ENCODE measurements at places on chromosomes 2 and 18.
A peak's percentile ranks its signal among the peaks of the same experiment; 100 is the strongest.

- peak; percentile 83 for DNase-seq
Observed at GRCh38 chr2:41963661-41964525, 83.9 kb upstream of the PKDCC start.

DNA sequence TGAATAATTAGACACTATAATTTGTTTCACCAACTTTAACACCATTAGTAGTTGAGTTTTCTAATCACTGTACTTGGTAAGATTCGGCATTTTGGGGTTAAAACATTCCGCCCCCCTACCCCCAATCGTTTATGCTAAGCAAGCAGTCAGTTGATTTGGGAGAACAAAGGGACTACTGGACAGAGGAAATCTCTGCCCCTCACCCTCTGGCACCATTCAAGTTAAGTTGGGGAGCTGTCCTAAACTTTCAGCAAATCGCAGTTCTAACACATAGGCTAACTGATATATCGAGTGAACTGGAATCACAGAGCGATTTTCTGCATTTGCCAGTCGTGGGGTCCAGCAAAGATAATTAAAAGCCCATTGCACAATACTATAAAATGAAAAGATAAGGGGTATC, 5.6 kb downstream of the KLF7 start:
- DNase-seq: no peak

DNA sequence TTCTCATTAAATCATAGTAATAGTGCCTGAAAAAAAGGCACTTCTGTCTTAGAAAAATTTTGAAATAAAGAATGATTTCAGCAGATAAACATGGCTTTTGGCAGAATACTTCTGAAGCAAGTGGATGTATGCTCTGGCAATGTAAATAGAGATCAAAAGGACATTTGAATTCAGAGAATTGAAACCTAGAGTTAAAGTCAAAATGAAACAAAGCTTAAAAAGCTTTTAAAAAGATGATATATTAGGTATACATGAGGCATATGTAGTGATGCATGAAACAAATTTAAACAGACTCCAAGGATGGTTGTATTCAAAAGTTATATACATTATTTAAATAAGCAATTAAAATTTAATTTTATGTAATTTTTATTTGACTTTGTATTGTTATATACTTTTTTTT, 1344.5 kb upstream of the TMEFF2 start:
- DNase-seq: no peak

DNA sequence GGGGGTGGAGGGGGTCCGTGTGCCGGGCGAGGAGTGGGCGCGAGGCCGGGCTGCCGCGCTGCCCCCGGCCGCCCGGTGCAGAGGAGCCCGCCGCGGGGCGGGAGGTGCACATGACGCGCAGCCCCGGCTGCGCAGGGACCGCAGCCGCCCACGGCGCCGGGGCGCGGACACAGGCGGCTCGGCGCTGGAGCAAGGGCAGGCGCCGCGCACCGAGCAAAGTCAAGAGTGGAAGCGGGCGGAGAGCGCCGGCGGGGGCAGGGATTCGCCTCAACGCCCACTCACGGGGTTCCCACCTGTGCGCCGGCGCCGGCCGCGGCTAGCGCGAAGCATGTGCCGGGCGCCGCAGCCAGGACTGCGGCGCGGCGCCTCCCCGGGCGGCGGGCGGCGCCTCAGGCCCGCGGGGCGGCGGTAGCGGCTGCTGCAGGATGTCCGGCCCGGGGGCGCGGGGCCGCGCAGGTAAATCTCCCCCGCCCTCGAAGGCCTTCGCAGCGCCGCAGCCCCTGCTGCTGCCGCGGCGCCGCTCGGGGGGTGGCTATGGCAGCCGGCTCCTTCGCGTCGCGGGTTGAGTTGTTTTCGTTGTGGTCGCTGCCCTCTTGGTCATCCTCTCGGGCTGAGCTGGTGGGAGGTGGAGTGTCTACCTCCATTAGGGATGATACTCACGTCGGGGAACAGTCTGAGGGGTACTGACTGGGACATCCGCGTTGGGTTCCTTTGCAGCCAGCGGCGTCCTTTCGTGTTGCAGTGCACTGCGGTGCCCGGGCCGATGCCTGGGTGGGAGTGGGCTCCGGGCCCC, 216.3 kb upstream of the DTNA start:
- DNase-seq: peak; percentile 90

DNA sequence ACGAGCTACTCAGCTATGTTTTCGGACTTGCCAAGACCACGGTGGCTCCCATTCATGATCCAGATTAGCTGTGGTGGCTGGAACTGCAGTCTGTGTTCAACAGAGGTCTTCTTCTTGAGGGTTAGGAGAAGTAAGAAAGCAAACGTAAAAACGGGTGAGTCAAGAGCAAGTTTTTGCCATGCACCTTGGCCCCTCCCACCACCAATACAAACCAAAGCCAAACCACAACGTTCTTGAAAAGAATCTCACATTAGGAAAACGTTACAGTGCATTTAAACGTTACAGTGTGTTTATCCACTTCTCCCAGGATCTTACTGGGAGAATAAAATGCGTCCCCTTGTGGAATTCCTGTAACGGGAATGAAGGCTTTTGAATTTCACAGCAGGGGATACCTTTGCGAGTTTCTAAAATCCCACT, 725 bp downstream of the FBXO48 start:
- no peak for DNase-seq

GRCh38 chr2:84839851-84840250, 41.0 kb downstream of the TRABD2A start:
- DNase-seq: no peak
